ENCODE measurements at places on chromosomes 11 and 22.

- no peak for DNase-seq
Measured at GRCh38 chr11:68345776-68346461, 33.5 kb downstream of the LRP5 start.

DNA sequence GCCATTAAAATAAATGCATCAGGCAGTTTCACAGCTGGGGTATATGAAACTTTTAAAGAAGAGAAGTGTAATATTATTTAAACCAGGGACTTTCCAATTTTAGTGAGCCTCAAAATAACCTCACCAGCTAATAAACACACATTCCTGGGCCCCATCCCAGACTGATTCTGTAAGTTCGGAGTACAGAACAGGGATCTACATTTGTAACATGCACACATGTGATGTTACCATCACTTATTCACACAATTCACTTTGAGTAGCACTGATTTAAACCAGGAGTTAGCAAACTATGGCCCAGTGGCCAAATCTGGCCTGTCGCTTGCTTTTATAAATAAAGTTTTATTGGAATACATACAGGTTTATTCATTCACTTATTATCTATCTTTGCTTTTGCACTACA, 62.0 kb downstream of the STK33 start:
- DNase-seq = no peak

DNA sequence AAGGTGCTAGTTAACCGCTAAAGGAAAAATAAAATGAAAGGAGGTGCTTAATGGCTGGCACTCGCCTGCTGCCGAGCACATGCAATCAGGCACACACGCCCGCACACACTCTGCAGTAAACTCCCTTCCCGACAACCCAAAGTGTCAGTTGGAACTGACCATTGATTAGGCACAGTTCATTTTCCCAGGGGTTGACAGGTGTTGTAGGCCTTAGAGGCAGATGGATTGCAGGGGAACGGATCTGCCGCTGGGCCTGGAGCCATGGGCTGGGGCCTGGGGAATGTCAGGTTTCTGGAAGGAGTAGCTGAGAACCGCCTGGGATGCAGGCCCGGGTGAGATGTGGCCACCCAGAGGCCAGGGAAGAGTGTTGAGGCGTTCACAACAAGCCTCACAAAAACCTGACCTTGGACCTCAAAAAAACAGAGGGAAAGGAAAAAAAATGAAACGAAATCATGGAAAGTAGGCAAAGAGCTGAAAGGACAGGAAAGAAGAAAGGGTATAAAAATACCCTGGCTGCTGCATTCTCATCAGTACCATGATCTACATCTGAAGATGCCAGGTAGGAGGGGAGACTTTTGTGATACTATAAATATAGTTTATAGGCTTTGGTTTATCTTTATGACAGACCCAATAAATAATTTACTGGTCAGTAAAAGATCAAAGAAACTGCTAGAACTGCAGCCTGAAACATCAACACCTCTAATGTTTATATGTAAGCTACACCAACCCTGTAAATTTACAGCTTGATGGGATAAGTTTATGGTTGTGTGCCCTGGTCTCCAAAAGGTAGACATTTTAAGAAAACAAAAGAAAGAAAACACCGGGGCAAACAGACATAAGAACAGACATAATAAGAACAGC, 313.4 kb downstream of the BUD13 start:
- no peak for DNase-seq

GRCh38 chr11:113167599-113167998, 146.8 kb upstream of the TTC12 start:
- DNase-seq = no peak

DNA sequence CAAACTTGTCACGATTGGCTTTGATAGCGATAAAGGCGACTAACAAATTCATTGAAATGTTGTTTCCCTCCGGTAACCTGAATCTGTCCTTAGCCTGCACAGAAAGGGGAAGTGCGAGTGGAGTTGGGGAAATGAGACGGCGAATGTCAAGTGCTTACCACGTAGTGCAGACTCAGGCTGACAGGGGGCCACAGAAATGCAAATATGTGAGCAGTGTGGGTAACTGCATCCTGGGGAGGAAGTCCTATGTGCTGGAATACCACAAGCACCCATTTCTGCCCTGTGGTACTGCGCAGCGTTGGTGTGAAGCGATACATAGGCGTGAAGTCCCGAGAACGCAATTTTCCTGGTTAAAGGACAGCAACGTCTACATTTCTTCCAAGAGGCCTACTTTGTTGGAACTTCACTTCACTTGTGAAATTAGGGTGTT, 869 bp upstream of the EIF4ENIF1 start:
- peak; percentile 14 for DNase-seq

DNA sequence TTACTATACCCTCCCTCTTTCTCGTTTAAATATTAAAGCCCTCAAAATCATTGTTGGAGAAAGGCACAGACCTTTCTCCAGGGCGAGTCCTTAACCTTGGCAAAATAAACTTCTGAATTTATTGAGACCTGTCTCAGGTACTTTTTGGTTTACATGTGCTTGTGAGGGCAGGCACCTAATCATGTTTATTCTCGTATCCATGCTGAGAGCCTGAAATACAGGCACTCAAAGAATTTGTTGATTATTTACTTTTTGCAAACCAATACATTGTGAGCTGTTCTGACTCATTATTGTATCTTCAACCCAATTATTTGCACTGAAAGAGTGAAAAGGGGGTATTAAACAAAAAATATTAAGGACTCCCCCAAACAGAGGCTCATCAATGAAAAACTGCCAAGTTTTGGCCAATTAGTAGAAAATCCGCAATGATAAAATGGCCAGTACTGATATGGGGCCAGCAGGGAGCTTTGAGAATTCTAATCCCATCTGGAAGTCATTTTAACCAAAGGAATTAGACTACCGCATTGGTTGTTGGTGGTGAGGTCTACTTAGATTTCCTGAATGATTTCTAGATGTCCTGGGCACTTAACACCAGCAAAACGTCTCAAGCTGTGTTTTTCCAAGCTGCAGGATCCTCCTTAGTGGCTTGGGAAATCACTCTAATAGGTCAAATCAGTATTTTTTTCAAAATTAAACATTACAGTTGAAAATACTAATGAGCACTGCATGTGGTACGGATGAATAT, 157.3 kb downstream of the SWAP70 start:
- DNase-seq = no peak

DNA sequence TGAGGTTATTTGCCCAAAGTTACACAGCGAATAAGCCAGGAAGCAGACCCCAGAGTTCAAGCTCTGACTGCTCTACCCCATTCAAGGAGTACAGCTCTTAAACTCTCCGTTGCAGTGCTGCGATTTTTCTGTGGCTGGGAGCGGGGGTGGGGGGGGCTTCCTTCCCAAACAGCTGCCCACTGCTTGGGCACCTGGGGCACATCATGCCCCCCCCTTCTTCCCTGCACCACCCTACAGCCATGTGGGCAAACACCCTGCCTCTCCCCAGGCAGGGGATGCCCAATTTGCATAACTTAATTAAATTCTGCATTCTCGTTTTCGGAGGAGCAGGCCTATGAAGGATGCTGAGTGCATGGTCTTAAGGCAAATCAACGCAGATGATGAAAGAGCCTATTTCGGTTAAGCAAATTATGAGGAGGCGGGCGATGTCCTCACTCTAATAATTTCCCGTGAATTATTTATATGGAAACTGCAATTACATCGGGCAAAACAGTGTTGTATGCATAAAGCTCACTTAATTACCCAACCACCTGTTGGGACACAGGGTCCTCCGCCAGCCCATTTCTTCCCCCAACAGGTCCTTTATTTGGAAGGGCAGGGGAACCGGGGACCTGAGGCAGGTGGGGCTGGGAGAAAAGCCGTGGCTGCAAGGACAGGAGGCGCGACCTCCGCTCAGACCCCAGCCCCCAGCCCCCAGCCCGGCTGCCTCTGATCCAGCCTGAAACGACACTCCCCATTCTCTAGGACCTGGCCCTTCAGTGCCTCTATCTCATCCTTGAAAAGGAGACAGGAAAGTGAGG, 610.5 kb downstream of the BUD13 start:
- no peak for DNase-seq

- no peak for DNase-seq
Measured at GRCh38 chr11:65646288-65646957, 8.5 kb downstream of the SIPA1 start.

GRCh38 chr11:10208131-10208575, 85.9 kb downstream of the SBF2 start:
- DNase-seq = no peak

DNA sequence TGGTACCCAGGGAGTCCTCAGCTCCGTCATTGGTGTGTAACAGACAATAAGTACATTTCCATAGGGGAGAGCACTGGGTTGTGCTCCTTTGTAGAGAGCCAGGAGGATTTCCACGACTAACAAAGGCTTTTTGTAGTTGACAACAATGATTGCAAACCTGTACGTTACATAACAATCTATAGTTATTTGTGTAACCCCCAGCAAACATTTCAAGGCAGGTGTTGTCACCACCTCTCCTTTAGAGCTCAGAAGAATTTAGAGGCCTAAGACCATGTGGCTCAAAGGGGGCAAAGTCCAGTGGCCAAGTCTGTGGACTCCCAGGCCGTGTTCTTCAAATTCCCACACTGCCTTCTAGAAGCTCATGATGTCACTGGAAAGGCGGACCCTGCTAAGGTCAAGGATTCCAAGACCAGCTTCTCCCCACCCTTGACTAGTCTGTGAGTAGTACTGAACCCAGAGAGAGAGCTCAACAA, 15.8 kb downstream of the RPL27A start:
- DNase-seq = no peak

Data from stimulated activated CD8-positive, alpha-beta memory T cell treated with anti-CD3 and anti-CD28 coated beads, Interleukin-15, amount 100 ng/mL, for 1 hour (primary cell).